ENCODE measurements at places on chromosomes 6 and 20.

- no peak for DNase-seq
These were observed 1.6 kb downstream of the CEP43 start for GRCh38 chr6:167000759-167001158.

DNA sequence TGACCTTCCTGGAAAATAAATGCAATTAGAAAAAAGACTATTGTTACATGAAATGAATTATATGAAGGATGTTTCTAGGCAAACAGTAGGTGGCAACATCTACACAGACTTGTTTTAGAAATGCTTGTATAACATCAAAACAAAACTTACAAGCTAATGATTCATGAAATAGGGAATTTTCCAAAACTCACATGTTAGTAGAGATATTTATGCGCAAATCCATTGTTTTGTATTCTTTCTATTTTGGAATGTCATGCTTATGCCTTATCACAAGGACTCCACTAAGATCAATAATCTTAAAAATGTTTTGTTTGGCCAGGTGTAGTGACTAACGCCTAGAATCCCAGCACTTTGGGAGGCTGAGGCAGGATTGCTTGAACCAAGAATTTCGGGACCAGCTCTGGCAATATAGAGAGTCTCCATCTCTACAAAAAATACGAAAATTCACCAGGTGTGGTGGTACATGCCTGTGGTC, 32.3 kb upstream of the LGSN start:
- DNase-seq, result no peak

GRCh38 chr20:38291966-38292365, 12.0 kb upstream of the BPI start:
- no peak for DNase-seq

GRCh38 chr6:28814032-28814976, 109.5 kb downstream of the TRIM27 start:
- no peak for DNase-seq

DNA sequence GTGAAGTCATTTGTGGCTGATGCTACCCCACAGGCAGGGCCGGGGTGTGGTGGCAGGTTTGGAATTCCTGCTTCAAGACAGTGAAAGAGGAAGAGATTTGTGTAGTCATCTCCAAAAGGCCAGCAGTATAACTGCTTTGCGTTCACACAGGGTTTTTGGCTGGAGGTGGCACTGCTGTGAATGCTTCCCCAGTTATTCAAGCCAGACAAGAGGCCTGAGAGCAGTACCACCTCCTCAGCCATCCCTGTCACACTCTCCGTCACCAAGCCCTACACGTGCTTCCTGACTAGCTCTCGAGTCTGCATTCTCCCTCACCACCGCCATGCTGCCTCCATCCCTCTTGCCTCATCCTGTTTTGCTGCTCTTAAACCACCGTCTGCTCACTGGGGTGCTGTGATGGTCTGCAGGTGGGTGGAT, 23.9 kb downstream of the ARMC2 start:
- DNase-seq, result no peak

DNA sequence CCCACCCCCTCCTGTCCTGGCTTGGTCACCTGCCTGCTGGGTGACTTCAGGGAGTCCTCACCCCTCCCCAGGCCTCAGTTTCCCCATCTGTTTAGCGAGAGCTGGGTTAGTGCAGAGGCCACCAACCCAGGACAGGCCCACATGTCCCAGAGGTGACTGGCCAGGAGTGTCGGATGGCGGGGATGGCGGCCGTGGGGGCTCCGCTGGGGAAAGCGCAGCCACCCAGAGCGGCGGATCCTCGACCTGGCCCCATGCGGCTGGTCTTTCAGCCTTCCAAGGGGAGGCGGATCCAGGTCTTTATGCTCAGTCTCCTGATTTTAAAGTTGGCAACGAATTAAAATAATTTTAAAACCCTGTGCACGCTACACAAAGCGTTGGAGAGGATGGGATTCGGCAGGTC, 31.0 kb upstream of the GATA5 start:
- no peak for DNase-seq

DNA sequence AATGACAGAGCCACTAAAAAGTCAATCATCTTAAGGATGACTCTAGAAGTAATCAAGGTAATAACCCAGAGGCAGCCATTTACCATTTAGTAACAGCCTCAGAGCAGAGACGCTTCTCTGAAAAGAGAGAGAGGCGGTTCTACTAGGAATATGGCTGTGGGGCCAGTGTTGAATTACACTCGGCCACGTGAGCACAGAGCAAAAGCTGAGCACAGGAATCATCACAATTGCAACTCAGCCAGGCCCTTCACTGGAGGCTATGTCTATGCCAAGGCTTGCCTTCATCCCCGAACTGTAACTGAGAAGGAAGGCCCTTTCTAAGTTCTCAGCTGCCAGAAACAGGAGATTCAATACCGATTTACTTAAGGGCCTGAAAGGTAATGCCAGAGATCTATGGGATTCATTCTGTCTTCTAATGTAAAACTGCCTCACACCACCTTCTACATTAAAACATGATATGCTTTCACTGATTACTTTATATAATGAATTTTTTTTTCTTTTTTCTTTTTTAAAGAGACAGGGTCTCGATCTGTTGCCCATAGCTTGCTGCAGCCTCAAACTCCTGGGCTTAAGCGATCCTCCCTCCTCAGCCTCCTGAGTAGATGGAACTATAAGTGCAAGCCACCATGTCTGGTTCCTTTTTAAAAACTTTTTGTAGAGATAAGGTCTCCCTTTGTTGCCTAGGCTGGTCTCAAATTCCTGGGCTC, 67.6 kb downstream of the NUDT3 start:
- DNase-seq, result no peak

GRCh38 chr6:835476-836160, 142.7 kb upstream of the EXOC2 start:
- DNase-seq, result no peak
